ENCODE measurements at places on chromosomes 1 and 21.

DNA sequence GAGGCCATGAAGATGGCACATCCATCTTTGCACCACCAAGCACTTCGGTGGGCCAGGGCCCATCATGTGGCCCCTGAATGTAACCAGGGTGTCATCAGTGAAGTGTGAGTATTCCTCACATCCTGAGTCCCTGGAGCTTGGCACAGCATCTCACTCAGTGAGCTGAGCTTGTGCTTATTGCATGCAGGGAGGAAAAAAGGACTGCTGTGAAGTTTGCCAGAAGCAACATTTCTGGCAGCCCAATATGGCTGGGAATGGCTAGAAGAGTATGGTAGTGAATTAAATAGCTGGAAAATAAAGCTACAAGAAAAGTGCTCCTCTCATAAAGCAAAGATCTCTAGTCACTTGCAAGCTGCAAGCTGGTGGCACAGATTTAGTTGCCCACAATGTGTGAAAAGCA lies 109.3 kb downstream of the TNFSF18 start:
- no peak for DNase-seq

DNA sequence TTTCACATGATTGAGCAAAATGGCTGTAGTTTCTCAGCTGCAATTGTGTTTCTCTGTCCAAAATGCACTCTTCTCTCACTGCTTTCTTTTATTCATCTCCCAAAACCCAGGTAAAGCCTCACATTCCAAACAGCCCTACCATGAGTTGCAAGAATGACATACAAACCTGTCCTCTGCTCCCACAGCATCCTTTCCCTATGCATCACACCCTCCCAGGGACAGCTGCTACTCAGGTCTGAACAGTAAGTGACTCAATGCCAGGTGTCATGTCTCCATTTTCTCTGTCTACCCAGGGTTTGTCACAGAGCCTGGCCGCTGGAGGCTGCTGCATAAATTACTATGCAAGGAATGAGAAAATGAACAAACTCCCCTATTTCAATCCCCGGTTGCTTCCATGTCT lies 118.5 kb downstream of the PLD5 start:
- DNase-seq, result peak; percentile 4

DNA sequence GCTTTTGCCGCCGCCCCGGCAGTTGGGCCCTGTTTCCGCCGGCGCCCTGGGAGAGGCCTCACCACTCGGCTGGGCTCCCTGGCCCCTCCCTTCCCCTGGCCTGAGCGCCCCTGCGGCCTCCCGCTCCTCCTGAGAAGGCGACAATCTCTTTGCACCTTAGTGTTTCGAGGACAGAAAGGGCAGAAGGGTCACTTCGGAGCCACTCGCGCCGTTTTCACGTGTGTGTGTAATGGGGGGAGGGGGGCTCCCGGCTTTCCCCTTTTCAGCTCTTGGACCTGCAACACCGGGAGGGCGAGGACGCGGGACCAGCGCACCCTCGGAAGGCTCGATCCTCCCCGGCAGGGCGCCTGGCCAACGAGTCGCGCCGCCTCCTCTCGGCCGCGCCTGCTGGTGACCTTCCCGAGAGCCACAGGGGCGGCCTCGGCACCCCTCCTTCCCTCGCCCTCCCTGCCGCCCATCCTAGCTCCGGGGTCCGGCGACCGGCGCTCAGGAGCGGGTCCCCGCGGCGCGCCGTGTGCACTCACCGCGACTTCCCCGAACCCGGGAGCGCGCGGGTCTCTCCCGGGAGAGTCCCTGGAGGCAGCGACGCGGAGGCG lies 432 bp upstream of the SIM2 start:
- no peak for DNase-seq

GRCh38 chr21:26138615-26139257 lies 31.8 kb downstream of the APP start:
- DNase-seq, result no peak

GRCh38 chr21:37496972-37497371 lies 130.4 kb downstream of the DYRK1A start:
- no peak for DNase-seq

GRCh38 chr1:113178522-113178921 lies 105.5 kb downstream of the LRIG2 start:
- DNase-seq, result no peak

Measured in kidney epithelial cell (primary cell).